OCI-LY7 (cell line): ENCODE measurements at places on chromosomes 12 and 14.

- DNase-seq, result no peak
These were observed 21.7 kb upstream of the DUSP6 start for GRCh38 chr12:89373763-89374572.

DNA sequence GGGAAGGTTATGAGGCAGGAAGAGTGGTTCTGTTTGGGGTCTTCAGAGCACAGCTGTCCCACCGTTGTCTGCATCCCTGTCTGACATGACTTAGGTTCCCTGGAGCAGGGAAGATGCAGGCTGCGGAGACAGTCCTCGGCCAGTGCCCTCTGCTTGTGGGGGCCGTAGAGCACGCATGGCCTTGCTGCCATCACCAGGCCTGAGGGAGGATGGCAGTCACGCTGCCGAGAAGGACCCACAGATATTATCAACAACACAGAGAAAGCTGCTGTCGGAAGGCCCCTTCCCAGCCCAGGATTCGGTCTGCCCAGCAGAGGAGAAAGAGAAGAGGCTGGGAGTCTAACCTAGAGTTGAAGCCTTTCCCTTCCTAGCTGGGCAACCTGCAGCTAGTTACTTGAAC, 35.0 kb downstream of the ERH start:
- no peak for DNase-seq

- DNase-seq, result no peak
These were observed at the start of gene SPATS2 for GRCh38 chr12:49367381-49368239. SPATS2 (plus strand) TSS chr12:49367462; CDS start chr12:49461013, 93,551 bp downstream.

GRCh38 chr12:75571656-75572205, 60.3 kb upstream of the KRR1 start:
- DNase-seq, result no peak

- DNase-seq, result peak; percentile 4
These were observed 166.1 kb upstream of the EEA1 start for GRCh38 chr12:93094988-93095737.
